ENCODE measurements at places on chromosomes 5 and 9.

DNA sequence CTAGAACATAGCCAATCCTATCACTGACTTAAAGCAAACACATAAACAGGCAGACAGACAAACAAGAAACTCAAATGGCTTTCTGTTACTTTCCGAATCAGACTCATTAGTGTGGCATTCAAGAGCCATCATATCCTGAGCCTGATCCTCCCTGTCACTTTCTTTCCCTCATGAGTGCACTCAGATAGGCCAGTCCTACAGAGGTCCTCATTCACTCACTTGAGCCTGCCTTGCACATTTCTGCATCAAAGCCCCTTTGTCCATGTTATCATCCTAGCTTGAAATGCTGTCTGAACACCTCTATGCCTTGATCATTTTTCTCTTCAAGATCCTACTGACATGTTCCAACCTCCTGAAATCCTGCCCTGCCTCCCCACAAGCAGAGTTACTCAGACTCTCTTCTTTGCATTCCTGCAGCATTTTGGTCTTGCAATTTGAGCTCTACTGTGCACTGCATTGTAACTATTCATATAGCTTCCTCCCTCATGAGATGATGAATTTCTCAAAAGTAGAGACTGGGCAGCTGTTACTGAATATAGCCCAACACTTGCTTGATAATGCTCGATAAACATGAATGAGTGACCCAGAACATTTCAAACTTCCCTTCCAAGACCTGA is 126.9 kb downstream of the PALM2AKAP2 start:
- DNase-seq, result no peak

DNA sequence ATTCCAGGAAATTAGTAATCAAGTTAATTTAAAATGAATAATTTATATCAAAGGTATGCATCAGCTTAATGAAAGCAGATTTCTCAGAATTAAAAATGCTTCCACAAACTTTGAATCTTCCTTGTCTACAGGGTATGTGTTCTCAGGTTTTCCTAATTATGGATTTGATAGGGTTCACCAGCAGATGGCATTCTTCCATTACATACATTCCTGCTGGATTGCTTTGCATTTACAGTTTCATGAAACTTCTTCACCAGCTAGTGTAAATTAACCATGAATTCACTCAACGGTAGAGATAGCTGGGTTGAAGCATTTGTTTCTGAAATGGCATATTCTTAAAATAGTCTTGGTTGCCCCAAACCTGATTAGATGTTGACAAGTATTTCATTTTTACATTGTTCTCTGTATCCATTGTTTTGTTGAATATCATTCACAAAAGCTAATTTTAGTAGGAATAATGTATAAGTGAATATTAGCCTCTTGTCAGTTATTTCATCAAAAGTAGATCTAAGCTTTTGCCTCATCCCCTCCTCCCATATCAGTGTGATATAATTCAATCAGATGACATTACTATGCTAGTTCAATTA is 68.7 kb upstream of the WDR41 start:
- DNase-seq, result no peak

DNA sequence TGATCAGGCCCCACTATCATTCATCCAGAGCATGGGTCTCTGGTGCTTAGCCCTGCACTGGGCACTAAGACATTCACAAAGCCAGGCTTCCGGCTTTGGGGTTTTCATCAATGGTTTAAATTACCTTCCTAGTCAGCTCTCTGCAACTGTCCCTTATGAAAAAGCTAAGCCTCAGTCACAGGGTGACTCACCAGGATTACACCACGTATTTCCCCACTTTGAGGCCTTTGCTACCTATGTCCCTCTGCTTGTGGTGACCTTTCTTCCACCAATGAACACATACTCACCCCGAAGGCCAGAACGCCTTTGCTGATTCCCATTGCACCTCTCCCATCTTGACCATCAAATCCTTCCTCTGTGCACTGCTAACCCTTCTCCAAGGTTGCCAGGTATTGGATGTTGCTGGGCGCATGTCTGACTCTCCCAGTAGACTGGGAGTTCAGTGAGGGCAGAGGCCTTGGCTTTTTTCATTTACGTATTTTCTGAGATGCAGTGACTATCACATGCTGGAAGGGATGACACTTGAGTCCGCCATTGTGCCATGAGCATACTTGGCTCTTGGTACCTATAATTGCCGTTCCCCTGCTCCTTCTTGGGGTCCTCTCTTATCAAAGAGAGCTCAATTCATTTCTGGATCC is 58.7 kb upstream of the TNFSF8 start:
- no peak for DNase-seq

DNA sequence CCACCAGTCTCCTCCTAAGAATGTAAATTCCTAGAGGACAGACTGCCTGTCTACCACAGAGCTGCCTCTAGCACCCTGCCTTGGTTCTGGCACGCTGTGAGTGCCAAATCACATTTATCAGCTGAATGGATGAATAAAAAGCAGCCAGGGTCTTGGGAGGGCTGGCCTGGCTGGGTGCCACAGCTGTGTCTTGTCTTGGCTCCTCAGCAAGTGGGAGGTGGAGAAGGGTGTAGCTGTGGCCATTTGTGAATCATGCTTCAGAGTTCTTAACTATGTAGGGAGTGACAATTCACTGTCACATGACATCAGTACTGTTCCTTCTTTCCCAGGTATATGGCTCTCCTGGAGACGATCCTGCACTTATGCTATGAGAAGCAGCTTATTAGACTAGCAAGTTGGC is 70.6 kb downstream of the DCP2 start:
- DNase-seq, result no peak

GRCh38 chr9:83937861-83938455 is 16.7 kb upstream of the KIF27 start:
- DNase-seq, result no peak

GRCh38 chr5:178227929-178228328 is 4.7 kb downstream of the PHYKPL start:
- DNase-seq, result no peak

DNA sequence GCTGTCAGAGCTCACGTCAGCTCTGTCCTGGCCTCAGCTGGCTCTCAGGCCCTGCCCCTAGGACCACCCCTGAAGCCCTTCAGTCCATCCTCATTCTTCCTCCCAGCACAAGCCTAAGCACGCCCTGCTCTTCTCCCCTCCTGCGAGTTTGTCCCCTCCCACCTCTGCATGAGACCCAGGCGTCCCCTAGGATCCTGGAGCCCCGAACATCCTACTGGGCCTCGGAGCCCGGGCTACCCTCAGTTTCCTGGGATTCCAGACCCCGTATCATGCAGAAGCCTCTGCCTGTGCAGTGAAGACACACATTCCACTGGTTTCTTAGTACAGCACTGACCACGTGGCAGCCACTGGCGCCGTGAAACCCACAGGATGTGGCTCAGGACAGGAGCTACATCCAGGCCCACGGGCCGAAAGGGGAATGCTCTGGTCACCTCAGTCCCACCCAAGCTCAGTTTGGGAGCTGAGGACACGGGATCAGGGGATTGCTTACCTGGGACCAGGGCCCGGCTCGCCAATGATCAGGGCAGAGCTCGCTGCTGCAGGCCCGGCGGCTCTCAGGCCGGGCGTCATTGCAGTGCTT is 64.2 kb downstream of the ZNF354C start:
- no peak for DNase-seq

- no peak for DNase-seq
Measured at GRCh38 chr9:69090140-69090750, 54.7 kb downstream of the FXN start.

GRCh38 chr9:28882529-28882928 is 1309.2 kb upstream of the C9orf72 start:
- DNase-seq, result no peak

DNA sequence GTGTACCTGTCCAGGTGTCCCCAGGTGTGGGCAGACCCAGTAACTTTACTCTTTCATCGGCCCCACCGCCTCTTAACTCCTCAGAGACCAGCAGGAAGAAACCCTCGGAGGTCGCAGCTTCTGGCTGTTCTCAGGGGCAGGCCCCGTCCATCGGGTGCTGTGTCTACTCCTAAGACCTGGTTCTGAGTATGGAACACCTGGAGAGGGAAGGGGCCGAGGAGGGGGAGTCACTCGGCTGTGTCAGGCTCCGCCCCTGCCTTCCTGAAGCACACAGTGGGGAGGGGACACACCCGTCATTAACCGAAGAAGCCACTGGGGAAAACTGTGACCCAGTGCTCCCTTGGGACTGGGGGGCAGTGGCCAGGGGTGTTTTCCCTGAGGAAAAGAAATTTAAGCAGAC is 22.3 kb downstream of the NTNG2 start:
- no peak for DNase-seq

GRCh38 chr9:120715389-120715924 is 1.2 kb upstream of the MEGF9 start:
- DNase-seq, result no peak

DNA sequence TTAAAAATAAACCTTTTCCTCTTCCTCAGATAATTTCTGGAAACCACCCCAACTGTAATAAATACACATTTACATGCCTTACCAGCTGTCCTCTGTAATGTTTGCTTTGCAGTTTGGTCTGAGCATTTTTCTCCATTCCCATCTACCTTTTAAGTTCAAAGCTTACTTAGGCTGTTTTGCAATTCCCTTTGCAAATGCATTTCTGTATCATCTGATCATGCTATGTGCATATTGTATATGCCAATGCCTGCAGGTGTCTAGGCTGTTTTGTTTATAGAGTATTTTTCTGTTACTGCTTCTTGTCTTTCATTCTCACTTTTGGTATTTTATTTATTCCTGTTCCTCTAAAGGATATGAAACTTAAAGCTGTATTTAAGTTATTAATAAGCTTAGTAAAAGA is 86.3 kb downstream of the SLC44A1 start:
- DNase-seq, result no peak

GRCh38 chr9:1014640-1015039 is 35.5 kb upstream of the DMRT2 start:
- no peak for DNase-seq
